Keratinocyte (primary cell): ENCODE measurements at places on chromosomes 11 and 22. TPM values are rescaled to one million over a fixed set of nuclear protein-coding genes. Genes with fewer than 3 reads are reported as not detected.

GRCh38 chr11:33027846-33028536 lies 11.4 kb upstream of the TCP11L1 start:
- no peak for DNase-seq

DNA sequence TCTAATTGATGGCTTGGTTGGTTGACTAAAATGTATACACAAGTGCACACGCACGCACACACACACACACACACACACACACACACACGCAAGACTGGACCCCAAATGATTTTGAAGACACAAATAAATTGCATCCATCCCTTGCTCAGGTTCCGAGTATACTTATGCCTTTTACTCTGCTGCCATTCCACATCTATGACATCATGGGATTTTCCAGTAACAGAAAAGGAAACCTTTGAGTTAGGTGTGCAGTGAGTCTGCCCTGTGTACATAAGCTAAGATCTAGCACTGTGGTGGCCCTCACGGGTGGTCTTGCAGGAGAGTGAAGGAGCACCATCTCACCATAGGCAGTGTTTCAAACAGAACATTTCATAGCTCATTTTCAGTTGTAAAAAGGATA lies 20.5 kb upstream of the LARGE1 start:
- DNase-seq: no peak

DNA sequence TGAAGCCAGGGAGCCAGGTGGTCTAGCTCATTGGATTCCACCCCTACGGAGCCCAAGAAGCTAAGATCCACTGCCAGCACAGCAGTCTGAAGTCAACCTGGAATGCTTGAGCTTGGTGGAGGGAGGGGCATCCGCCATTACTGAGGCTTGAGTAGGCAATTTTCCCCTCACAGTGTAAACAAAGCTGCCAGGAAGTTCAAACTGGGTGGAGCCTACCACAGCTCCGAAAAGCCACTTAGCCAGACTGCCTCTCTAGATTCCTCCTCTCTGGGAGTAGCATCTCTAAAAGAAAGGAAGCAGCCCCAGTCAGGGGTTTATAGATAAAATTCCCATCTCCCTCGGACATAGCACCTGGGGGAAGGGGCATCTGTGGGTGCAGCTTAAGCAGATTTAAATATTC lies 620.3 kb downstream of the NELL1 start:
- DNase-seq: no peak

- DNase-seq: no peak
These were observed 60.3 kb downstream of the SPON1 start for GRCh38 chr11:14022821-14023220.

DNA sequence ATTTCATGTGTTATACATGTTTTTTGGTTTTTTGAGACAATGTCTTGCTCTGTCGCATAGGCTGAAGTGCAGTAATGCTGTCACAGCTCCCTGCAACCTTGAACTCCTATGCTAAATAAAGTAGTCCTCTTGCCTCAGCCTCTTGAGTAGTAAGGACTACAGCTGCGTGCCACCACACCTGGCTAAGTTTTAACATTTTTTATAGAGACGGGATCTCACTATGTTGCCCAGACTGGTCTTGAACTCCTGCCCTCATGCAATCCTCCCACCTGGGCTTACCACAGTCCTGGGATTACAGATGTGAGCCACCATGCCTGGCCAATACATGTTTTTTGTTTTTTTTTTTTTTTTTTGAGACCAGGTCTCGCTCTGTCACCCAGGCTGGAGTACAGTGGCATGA lies 33.9 kb downstream of the SWAP70 start:
- DNase-seq: no peak

- DNase-seq: no peak
These were observed 885.7 kb upstream of the RAG2 start for GRCh38 chr11:37483761-37484160.

- no peak for DNase-seq
These were observed 172.3 kb downstream of the AASDHPPT start for GRCh38 chr11:106249617-106250239.

DNA sequence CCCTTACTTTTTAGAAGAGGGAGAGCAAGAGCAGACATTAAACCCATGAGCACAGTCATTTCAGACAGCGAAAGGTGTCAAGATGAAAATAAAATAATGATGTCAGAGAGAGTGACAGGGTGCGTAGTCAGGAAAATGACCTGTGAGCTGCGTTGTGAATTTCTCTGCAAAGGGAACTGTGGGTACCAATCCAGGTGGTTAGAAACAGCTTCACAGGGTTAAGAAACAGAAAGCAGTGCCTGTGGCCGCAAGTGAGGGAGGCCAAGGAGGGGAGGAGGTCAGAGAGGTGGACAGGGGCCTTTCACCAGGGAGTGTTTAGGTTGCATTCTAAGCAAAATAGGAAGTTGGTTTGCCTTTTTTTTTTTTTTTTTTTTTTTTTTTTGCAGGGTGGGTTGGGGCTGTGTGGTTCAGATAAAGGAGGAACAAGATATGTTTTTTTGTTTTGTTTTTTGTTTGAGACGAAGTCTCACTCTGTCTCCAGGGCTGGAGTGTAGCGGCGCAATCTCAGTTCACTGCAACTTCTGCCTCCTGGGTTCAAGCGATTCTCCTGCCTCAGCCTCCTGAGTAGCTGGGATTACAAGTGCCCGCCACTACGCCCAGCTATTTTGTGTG lies 7.9 kb downstream of the TIGD3 start:
- DNase-seq: no peak

DNA sequence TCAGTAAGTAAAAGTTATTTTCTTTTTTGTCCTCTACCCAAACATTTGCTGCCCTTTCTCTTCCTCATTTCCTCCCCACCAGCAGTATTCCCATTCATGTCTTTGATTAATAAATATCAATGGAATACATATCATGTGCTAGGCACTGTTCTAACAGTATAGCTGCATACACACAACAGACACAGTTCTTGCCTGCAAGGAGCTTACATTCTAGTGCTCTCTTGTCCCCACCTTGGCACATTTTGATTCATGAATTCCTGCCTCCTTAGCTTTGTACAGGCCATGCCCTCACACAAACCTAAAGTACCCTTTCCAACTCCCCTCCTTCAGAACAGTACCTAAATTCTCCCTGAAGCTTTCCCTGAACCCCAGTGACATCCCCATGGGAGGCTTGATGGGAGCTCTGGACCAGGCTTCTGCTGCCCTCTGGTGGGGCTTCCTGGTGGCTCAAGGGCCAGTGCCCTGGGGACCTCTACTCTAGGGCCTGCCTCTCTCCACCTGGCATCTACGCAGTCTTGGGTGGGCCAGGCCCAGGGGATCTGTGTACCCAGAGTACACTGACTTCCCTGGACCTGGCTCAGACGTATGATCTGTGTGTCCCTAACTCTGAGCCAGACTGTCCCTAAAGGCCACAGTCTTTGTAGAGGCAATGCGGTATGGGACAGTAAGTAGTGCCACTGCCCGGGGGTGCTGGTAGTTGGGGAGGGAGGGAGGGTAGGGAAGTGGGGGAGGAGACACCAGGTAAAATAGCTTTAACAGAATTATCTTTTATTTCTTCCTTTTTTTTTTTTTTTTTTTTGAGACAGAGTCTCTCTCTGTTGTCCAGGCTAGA lies 14.1 kb downstream of the RPS13 start:
- DNase-seq: no peak

- DNase-seq: no peak
These were observed 14.9 kb upstream of the ME3 start for GRCh38 chr11:86687185-86687778.

- DNase-seq: no peak
These were observed 216.4 kb downstream of the GRM5 start for GRCh38 chr11:88849368-88849767.

GRCh38 chr11:33893711-33894397 lies 2.0 kb upstream of the LMO2 start:
- DNase-seq: no peak

GRCh38 chr11:72226701-72227100 lies 2.1 kb downstream of the INPPL1 start:
- DNase-seq: no peak

DNA sequence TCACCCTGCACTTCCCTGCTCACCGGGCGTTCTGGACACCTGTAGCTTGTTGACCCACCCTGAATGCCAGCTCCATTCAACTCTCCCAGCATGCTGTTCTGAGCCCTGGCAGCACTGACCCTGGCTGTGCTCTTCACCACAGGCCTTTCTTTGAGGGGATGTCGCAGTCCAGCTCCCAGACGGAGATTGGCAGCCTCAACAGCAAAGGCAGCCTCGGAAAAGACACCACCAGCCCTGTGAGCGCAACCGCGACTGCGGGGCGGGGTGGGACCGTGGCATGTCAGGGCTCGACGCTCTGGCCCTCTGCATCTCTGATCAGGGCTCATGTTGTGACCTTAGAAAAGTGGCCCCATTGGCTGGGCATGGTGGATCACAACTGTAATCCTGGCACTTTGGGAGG lies 47.4 kb upstream of the RAB1B start:
- no peak for DNase-seq

DNA sequence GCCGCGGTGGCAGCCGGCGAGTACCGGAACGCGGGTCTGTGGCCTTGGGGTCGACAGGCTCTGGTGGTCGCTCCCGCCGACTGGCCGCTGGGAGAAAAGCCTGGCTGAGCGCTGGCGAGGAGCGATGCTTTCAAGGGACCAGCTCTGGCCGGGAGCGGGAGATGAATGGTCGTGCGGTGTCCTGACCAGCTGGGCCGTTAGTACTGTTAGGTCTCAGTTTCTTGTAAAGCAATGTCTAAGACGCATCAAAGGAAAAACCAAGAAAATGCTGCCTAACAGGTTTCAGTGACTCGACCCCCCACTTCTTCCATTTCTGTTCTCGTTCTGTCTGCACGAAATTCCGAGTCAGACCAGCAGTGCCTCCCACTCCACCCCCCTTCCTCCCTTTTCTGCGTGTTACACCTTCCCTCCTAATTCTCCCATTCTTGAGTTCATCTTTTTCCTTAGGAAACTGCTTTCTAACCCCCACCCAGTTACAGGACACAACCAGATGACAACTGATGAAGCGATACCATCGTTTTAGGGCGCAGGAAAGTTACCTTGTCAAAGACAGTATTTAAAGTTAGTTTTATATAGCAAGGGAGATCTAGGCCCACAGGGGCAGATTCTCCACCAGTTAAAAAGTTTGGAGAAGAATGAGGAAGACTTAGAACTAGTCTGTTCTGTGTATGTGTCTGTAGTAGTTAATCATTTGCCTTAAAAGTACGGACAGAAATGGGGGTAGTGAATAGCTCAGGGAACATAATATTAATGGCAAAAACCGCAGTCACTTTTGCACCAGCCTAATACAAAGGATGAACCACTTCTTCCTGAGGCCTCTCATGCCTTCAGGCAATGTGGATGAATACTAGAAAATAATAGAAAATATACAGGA lies 1.0 kb downstream of the CUL5 start:
- DNase-seq: no peak

LIF gene
- 1.2 to 14.3 TPM (median 3.1 TPM) in 3 replicates for polyA plus RNA-seq

PRR33 gene
- polyA plus RNA-seq: not detected in 3 replicates

C11orf68 gene
- 18.4 to 30.9 TPM (median 25.0 TPM) in 3 replicates for polyA plus RNA-seq

GNG3 gene
- polyA plus RNA-seq: not detected in 3 replicates

SYT9 gene
- not detected in 3 replicates for polyA plus RNA-seq

TCN2 gene
- polyA plus RNA-seq: 0.88 to 1.2 TPM (median 1.2 TPM) in 3 replicates

ADORA2A gene
- polyA plus RNA-seq: 0.09 to 0.37 TPM (median 0.20 TPM) in 3 replicates

DSCAML1 gene
- not detected in 3 replicates for polyA plus RNA-seq
